Kidney (tissue), 22 donors: ENCODE measurements at places on chromosomes 13 and 19.

DNA sequence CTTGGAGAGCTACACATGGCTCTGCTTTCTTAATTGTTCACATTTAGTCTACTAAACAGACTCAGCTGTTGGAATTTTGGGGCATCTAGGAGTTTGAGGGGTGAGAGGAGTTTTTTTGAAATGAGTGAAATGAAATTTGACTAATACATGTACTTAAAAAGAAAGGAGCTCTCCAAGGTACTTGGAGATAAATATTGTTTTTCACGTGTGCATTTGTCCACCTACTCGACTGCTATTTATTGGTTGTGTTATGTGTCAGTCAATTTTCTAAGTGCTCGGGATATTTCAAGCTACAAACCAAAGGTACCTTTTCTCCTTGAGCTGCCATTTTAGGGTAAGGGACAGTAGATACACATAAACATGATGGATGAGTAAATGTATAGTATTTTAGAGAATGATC is 697.0 kb downstream of the LIG4 start:
- no peak for DNase-seq

- DNase-seq = no peak
Measured at GRCh38 chr13:21777166-21777565, 106.3 kb downstream of the FGF9 start.

- no peak for DNase-seq
Measured at GRCh38 chr19:7744871-7745650, 2.3 kb downstream of the CD209 start.

DNA sequence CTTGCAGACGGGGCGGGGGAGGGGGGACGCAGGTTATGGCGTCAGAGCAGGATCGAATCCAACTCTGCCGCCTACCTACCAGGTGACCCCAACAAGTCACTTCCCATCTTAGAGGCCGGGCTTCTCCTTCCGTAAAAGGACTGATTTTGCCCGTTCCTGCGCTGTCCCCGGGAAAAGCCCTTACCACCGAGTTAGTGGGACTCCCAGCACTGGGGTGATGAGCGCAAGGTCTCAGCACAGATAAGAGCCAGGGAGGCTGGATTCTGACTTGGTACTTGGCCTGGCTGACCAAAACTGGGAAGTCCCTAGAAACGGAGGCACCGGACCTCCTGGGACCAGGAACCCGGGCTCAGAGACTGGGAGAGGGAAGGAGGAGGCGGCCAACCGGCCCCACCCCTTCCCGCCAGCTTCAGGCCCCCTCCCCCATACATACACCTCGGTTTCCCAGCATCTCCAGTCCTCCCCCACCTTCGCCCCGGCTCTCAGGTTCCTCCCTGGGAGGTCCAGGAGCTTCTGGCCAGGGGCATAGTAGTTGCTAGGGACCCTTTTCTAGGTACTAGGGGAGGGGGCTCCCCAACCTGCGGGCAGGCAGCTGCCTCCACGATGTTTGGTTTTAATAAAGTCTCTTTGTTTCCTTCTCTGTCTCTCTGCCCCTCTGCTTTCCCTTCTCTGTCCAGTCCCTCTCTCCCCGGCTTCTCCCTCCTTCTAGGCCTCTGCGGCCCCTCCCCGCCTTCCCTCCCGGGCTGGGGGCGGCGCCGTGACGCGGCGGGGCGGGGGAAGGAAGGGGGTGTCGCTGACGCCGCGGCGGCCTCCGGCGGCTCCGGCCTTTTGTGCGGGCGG is at the start of gene GRAMD1A:
TSS of gene GRAMD1A (plus strand) at position 826 of the 840 bp plus-strand sequence. CDS start 156 bp downstream, outside the sequence.
- DNase-seq = peak; percentile 93

GRCh38 chr13:51714663-51715168 is 89.2 kb downstream of the DHRS12 start:
- DNase-seq = no peak

DNA sequence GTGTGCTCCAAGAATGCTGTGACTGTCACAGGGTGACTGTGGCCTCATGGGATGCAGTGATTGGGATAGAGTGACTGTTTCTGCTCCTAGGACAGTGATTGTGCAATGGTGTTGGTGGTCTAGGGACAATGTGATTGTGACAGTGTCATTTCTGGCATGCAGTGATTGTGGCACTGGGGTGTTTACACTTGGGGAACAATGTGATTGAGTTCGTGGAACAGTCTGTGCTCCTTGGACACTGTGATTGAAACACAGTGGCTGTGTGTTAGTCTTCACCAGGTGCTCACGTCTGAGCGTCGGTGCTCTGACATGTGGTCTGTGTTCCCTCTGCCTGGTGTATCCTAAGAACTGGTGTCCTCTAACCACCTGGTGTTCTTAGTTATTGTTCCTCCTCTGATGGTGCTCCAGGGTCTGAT is 1.7 kb downstream of the PDE4A start:
- no peak for DNase-seq

GRCh38 chr19:18990128-18990708 is 43.1 kb downstream of the SUGP2 start:
- DNase-seq = no peak

DNA sequence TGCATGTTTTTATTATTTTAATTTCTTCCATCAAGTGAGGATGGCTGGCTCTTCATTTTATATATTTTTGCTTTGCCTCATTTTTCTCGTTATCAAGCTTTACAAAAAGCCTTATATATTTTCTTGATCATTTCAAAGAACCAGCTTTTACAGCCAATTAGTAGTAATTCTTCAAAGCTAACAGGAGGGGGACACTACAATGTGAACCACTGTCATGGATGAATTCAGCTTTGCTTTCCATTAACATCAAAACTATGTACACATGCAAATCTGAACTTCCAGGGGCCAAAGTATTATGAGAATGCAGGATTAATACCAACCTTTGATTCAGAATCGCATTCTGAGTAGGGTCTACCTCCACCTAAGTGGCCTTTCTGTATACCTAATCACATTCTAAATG is 11.1 kb downstream of the UQCRFS1 start:
- no peak for DNase-seq

DNA sequence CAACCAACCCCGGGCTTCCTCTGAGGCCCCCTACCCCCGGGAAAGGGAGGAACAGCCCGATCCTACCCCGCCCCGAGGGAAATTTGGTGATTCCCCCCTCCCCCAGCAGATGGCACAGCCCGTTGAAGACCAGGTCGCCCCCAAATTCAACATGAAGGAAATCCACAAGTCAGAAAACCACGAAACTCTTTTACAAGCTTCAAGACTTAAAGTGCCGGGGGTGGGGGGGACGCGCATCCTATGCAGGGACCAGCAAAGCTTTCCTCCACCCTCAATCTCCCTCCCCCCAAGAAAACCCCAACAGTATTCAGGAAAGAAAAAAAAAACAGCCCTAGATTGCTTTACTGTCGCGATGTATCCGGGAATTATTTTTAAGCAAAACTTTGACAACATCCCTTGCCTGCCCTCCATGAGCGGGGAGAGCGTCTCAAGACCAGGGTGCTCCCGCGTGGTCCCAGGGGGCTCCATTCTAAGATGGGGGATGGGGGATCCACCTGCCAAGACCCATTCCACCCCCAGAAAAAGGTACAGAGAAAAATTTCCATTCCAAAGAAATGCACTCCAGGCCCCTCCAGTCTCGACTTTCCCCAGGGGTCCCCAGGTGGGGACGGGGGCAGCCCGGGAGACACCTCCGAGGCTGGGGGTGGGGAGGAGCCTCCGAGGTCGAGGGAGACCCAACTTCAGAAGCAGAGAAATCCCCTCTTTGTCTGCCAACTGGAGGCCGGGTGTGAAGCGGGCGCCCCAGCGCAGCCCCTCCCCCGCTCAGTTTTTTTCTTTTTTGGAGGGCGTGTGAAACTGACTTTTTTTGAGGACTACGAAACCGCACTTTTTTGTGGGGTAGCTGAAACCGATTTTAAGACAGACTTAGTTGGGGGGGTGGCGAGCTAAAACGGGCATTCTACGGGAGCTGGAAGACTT is 1.5 kb downstream of the TCF3 start:
- peak; percentile 69 for DNase-seq

GRCh38 chr19:11963566-11964355 is 1.1 kb upstream of the ZNF763 start:
- DNase-seq = peak; percentile 93

DNA sequence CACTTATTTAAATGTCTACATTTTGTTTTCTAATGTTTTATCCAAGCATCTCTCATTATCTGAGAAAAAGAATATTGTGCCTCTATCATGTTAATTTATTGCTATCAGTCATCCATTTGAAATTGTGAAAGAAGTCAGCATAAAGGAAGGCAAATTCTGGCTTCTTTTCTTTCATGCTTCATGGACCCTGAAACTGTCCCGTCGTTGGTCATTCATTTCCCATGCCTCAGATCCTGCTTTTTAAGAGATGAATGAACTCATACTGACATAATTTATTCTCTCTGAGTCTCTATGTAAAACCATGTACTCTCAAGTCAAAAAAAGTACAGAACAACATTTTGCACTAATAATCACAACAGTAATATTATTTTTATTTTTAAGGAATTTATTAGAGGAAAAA is 2512.0 kb downstream of the PCDH9 start:
- peak; percentile 2 for DNase-seq

- DNase-seq = no peak
Measured at GRCh38 chr13:51681037-51681678, 96.9 kb downstream of the WDFY2 start.

DNA sequence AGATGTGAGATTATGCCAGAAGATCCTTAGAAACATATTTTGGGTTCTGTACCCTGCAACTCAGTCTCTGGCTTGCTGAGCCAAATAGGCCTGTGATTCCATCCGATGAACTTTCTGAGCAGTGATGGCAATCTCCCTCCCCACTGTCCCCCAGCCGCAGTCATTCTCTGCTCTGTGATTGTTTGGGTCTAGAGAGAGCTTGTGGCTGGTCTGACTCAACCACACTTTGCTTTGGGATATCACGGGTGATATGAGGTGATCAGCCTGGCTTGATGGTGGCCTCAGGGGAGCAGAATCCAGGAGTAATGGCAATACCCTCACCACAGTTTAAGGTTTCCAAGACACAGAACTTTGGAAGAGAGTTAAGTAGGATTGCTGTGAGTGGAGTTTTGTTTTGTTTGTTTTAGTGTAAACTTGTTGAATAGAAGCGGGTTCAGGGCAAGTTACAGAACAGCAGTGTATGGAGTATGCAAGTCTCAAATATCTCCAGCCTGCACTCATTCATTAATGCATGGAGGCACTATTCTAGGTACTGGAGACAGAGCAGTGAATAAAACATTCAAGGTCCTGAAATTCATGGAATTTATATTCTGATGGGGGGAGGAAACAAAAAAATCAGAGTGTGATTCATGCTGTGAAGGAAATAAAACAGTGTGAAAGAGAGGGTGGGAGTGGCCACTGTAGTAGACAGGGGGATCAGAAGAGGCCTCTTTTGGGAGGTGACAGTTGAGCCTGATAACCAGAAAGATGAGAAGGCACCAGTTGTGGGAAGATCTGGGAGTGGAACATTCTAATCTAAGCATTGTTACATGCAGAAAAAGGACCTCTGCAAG is 5.3 kb downstream of the SAMD4B start:
- no peak for DNase-seq

- no peak for DNase-seq
Measured at GRCh38 chr13:78826312-78826711, 167.4 kb upstream of the OBI1 start.

DNA sequence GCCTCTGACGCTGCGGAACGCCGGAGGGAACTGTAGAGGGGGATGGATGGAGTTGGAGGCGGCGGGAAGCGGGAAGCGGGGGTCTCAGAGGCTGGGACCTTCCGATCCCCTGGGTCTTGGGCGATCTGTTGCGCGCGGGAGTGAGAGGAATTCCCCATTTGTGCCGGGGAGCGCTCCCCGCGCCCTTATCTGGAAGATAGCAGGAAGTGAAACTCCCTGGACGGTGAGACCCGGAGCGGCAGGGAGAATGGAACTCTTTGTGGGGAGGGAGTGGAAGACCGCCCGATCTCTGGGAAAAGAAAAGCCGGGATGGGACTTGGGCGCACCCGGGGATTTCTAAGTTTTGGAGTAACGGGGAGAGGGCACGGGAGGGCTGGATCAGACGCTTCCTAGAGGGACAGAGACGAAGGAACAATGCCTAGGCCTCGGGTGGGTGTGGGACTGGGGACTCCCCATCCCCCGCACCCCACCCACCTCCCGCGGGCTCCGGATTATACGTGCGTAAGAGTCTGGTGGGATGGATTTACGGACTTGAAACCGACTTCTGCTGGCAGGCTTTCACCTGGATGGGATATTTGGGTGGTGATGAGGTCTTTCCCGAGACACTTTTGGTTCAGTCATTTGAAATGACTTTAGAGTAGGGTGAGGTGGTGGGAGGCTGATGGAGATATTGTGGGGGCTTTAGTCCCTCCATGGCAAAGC is 495 bp downstream of the LSR start:
- DNase-seq = peak; percentile 18

DNA sequence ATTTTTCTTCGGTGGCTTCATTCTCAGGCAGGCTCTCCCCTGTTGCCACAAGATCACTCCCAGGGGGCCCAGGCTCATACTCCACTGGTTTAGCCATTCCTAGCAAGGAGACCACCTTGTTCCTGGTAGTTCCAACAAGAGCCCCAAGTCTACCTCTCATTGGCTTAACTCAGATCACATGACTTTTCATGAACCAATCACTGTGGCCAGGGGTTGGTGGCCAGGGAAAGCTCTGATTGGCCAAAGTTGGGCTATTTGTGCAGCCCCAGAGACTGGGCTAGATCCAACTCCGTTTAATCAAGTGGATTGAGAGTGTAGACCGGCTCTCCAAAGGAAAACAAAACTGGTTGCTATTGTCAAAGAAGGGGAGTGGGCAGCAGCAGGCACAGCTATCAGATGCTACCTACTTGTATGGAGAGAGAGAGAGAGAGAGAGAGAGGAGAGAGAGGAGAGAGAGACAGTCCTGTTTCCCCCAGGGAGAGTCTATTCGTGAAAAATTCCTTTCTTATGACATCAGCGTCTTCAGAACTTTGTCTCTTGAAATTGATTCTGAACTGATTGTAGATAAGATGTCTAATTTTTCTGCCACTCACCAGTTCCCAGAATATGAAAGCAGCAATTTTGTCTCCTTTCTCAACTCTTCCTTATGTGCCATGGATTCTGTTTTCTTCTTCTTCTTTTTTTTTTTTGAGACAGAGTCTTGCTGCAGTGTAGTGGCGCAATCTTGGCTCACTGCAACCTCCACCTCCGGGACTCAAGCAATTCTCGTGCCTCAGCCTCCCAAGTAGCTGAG is 5.9 kb downstream of the CEACAM19 start:
- DNase-seq = no peak

GRCh38 chr13:43441899-43442499 is 344.8 kb downstream of the ENOX1 start:
- DNase-seq = no peak

DNA sequence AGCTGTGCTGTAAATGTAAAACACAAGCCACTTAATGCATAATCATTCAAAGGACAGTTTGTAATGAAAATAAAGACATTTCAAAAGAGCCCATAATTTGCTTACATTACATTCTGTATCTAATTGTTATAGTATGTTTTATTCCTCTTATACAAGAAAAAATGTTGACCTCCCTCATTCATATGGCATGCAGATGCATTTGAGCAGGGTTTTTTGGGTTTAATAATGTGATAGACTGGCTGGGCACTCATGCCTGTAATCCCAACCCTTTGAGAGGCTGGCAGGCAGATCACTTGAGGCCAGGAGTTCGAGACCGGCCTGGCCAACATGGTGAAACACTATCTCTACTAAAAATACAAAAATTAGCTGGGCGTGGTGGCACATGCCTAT is 11.6 kb upstream of the ARL11 start:
- no peak for DNase-seq

- no peak for DNase-seq
Measured at GRCh38 chr19:32859591-32859990, 10.0 kb downstream of the SLC7A9 start.

- peak; percentile 66 for DNase-seq
Measured at GRCh38 chr19:55525289-55526101, 11.4 kb downstream of the SBK2 start.
